ENCODE measurements at places on chromosomes 4 and X. TPM values are rescaled to one million over a fixed set of nuclear protein-coding genes. Genes with fewer than 3 reads are reported as not detected.

SPATA18 gene
- 2.9 TPM for total RNA-seq

TXK gene
- not detected for total RNA-seq

MXRA5 gene
- 0.94 TPM for total RNA-seq

DMRTC1 gene
- total RNA-seq: not detected

RAB33A gene
- 10.6 TPM for total RNA-seq
